Stromal cell of bone marrow (primary cell): ENCODE measurements at places on chromosomes 12 and 14.

DNA sequence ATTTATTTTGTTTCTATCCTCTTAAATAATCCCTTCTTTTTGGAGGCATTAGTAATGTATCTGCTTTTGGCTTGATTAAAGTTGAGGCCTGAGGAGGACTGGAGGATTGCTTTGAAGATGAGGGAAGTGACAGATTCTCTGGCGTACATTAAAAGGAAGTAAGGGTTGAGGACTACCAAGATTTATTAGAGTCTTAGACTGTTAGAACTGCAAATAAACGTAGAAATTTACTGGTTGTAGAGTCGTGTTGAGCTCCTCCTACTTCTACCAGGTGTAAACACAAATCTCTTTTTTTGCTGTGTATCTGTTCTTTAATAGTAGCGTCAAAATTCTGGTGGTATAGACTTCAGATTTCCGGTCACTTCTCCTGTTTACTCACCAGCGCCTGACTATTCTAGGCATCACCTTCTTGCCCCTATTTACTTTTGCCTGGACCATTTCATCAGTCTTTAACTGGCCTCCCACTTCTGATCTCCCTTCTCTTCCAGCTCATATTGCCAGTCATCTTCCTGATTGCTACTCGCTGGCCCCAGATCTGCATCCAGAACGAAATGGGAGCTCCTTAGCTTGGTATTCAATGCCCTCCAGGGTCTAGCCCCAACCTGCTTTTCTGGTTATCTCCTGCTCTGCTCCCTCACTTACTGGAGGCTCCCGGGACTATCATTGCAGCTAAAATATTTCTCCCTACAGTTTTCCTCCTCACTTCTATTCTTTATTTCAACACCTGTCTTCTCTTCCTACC is 8.4 kb upstream of the EID3 start:
- no peak for DNase-seq

GRCh38 chr14:106518054-106518943 is 991.9 kb downstream of the TMEM121 start:
- no peak for DNase-seq

- no peak for DNase-seq
Measured at GRCh38 chr12:32431025-32431424, 31.7 kb downstream of the FGD4 start.

DNA sequence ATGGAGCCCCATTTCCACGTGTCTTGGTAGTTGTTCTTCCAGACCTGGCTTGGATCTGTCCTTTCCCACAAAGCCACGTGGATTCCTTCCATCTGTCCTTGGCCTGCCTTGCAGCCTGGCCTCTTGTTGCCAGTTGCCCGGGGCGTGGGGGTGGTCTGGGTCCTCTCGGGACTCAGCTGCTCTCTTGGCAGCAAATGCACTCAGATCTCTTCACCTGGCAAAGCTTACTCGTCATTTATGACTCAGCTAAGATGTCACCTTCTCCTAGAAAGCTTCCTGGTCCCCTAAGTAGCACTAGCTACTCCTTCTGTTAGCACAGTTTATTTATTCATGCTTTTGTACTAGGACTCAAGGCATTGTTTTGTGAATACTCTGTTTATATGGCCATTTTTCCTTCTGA is 13.6 kb downstream of the PLEKHG3 start:
- no peak for DNase-seq

GRCh38 chr14:75359098-75359497 is 68.7 kb upstream of the JDP2 start:
- DNase-seq, result no peak

DNA sequence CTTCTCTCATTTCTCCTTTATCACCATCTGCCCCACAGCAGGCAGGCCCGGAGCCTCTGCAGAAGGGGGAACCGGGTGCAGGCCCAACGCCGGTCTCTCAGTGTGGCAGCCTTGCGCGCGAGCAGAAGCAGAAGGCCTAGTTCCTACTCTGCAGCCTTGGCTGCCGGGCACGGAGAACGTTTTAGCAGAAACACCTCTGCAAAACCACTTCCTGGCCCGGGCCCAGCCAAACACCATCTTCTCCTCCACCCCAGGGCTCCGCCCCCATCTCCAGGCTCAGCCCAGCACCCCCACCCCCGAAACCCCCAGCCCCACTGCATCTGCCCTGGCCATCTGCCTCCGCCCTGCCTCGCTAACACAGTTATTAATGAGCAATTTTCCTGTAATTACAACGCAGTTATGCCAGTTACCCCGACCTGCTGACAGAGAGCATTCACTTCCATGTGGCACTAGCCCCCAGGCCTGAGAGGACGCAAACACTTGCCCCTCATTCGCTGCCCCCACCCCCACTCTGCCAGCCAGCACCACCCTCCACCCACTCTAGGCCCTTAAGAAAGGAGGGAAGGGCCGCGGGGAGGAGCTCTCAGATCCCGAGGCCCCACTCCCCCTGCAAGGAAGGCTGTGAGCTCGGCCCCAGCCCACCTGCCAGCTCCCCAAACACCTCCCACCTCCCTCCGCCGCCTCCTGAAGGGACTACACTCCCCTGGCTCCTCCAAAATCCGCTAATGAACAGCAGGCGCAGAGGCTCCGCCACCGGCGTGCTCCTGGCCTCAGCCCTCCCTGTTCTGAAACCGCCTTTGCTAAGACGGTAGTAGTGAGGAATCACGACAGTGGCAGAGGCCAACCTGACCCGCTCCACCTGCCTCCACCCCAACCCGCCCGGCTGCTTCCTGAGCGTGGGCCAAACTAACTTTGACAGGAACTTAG is 44.7 kb upstream of the FBRSL1 start:
- DNase-seq, result no peak

DNA sequence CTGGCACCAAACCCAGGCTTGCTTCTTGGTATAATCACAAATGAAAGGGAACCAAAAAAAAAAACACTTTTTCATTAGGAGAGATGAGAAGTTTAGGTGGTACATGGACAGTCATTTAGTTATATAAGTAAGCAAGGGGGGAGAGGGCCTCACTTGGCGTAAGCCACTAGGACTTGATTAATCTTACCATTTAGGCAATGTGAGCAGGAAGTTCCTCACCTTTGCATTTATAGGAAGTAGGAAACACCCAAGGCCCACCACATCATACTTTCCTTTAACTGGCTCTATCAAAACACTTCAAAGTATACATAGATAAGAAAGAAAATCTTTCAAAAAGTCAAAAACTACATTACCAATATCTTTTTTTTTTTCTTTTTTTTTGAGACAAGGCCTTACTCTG is 6.7 kb upstream of the RPS6KA5 start:
- DNase-seq, result no peak
